Type B pancreatic cell (in vitro differentiated cells): ENCODE measurements at places on chromosomes 1 and 21.

- H3K27me3 ChIP-seq: no peaks in the 10 kb centered on the region
- peaks cover 10% of the 10 kb centered on the region for H3K36me3 ChIP-seq
- H3K4me1 ChIP-seq: no peaks in the 10 kb centered on the region
- no peak overlapping the region for H3K4me3 ChIP-seq
- no peak overlapping the region for H3K27ac ChIP-seq
These were observed 11.5 kb downstream of the CD58 start for GRCh38 chr1:116559304-116559761.

DNA sequence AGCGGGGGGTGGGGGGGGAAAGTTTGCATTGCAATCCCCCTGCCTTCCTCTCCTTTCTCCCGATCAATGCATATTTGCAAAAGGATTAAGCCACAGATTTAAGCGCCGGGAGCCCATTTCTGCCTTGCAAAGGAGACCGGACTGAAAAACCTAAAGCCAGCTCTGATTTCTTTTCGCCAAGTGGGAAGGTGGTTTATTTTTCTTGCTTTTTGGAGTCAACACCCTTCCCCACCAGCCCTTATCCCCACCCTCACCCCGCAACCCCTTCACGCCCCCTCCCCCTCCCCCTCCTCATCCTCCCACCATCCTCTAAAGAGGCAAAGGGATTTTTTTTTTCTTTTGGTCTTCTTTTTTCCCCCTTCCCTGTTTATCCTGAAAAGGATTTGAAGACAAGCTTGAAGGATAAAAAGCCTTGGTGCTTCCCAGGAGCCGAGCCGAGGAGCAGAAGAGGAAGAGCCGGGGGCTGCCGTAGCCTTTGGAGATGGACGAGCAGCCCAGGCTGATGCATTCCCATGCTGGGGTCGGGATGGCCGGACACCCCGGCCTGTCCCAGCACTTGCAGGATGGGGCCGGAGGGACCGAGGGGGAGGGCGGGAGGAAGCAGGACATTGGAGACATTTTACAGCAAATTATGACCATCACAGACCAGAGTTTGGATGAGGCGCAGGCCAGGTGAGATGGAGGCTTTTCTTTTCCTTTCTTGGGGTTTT lies 513 bp downstream of the PBX1 start:
- peak overlapping the region; percentile 89 for H3K27ac ChIP-seq
- peaks cover 21% of the 10 kb centered on the region for H3K4me1 ChIP-seq
- H3K36me3 ChIP-seq: peaks cover 22% of the 10 kb centered on the region
- DNase-seq: no peak
- H3K4me3 ChIP-seq: peak overlapping the region; percentile 95

- H3K4me1 ChIP-seq: peaks cover 10% of the 10 kb centered on the region
- no peaks in the 10 kb centered on the region for H3K27me3 ChIP-seq
- H3K4me3 ChIP-seq: peak overlapping the region; percentile 94
- no peak overlapping the region for H3K27ac ChIP-seq
- DNase-seq: no peak
- peaks cover 5% of the 10 kb centered on the region for H3K36me3 ChIP-seq
These were observed 471 bp upstream of the ADPRS start for GRCh38 chr1:36088265-36088576.

- H3K36me3 ChIP-seq: peaks cover 3% of the 10 kb centered on the region
- H3K4me3 ChIP-seq: peak overlapping the region; percentile 67
- no peak for DNase-seq
- H3K27me3 ChIP-seq: no peaks in the 10 kb centered on the region
- peaks cover 57% of the 10 kb centered on the region for H3K4me1 ChIP-seq
These were observed 12.9 kb downstream of the CSRP1 start for GRCh38 chr1:201493757-201494617.

DNA sequence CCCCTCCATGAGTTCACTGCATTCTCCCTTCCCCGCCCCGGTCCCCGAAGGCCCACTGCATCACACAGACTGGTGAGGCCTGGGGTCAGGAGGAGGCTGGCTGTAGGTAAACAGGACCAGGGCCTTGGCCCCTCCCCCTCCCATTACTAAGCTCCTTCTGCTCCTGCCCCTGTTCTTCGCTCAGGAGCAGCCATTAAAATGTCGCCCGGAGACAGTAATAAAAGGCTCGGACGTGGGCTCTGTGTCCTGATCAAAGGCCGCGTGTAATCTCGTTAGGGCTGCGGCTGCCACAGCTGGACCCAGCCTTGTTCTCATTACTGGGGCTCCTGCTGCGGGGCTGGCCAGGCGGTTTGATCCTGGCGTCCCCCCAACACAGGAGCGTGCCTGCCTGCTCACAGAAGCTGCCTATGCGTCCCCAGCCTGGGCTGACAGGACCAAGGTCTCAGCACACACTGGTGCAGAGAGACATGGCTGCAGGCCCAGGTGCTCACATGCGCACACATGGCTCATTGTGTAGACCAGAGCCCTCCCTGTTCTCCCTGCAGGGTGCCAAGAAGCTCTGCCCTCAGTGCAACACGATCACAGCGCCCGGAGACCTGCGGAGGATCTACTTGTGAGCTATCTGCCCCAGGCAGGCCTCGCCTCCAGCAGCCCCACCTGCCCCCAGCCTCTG lies 24.0 kb downstream of the TMEM53 start:
- H3K36me3 ChIP-seq: peaks cover 23% of the 10 kb centered on the region
- H3K27ac ChIP-seq: no peak overlapping the region
- peak; percentile 68 for DNase-seq
- H3K27me3 ChIP-seq: no peaks in the 10 kb centered on the region
- H3K4me1 ChIP-seq: peaks cover 19% of the 10 kb centered on the region

- H3K36me3 ChIP-seq: peaks cover 32% of the 10 kb centered on the region
- H3K27ac ChIP-seq: peak overlapping the region; percentile 61
- H3K27me3 ChIP-seq: no peaks in the 10 kb centered on the region
- no peak for DNase-seq
- H3K4me1 ChIP-seq: peaks cover 23% of the 10 kb centered on the region
These were observed 24.6 kb downstream of the TRIM45 start for GRCh38 chr1:117096951-117097408.

GRCh38 chr1:230270185-230270558 lies 156.0 kb downstream of the PGBD5 start:
- no peaks in the 10 kb centered on the region for H3K36me3 ChIP-seq
- H3K4me3 ChIP-seq: no peak overlapping the region
- H3K27ac ChIP-seq: no peak overlapping the region

GRCh38 chr1:63772876-63773275 lies 941 bp upstream of the ROR1 start:
- H3K4me3 ChIP-seq: peak overlapping the region; percentile 95
- no peaks in the 10 kb centered on the region for H3K36me3 ChIP-seq
- H3K27me3 ChIP-seq: peaks cover 32% of the 10 kb centered on the region
- DNase-seq: no peak
- H3K4me1 ChIP-seq: peaks cover 52% of the 10 kb centered on the region

- peaks cover 2% of the 10 kb centered on the region for H3K36me3 ChIP-seq
- peaks cover 18% of the 10 kb centered on the region for H3K4me1 ChIP-seq
These were observed 546 bp upstream of the ZNF697 start for GRCh38 chr1:119648620-119649004.

GRCh38 chr1:61435226-61435625 lies 289.7 kb downstream of the TM2D1 start:
- H3K36me3 ChIP-seq: peaks cover 21% of the 10 kb centered on the region
- H3K27ac ChIP-seq: no peak overlapping the region
- no peaks in the 10 kb centered on the region for H3K27me3 ChIP-seq
- H3K4me3 ChIP-seq: no peak overlapping the region
- DNase-seq: no peak

DNA sequence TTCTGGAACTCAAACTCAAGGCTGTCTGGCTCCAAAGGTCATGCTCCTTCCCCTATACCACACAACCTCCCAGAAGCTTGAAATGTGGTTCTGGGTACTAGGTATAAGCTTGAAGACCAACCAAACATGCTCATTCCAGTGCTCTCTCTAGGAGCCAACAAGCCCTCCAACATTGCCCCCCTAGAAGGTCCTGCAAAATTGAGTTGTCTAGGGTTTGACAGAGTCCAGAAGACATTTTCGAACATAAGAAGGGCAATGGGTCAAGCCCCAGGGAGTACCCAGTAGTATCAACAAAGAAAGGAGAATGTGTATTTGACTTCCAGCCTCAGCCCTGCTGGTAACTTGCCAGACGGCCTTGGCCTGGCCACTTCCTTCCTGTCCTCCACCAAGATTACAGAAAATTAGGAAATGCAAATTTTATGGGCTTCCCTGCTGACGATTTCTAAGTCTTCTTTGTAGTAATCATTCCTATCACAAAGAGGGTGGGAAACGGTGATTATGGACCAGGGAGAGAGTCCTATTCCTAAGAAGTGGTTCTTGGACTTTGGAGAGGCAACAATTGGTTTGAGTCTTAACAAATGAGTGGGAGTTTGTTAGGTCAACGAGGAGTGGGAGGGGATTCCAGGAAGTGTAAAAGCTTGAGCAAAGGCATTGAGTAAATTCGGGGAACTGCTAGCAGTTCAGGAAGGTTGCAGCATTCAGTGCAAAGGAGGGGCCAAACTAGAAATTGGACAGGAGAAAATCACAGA lies 18.7 kb upstream of the SLAMF1 start:
- H3K4me1 ChIP-seq: no peaks in the 10 kb centered on the region
- no peaks in the 10 kb centered on the region for H3K36me3 ChIP-seq
- H3K27me3 ChIP-seq: peaks cover under 1% of the 10 kb centered on the region
- no peak overlapping the region for H3K4me3 ChIP-seq

DNA sequence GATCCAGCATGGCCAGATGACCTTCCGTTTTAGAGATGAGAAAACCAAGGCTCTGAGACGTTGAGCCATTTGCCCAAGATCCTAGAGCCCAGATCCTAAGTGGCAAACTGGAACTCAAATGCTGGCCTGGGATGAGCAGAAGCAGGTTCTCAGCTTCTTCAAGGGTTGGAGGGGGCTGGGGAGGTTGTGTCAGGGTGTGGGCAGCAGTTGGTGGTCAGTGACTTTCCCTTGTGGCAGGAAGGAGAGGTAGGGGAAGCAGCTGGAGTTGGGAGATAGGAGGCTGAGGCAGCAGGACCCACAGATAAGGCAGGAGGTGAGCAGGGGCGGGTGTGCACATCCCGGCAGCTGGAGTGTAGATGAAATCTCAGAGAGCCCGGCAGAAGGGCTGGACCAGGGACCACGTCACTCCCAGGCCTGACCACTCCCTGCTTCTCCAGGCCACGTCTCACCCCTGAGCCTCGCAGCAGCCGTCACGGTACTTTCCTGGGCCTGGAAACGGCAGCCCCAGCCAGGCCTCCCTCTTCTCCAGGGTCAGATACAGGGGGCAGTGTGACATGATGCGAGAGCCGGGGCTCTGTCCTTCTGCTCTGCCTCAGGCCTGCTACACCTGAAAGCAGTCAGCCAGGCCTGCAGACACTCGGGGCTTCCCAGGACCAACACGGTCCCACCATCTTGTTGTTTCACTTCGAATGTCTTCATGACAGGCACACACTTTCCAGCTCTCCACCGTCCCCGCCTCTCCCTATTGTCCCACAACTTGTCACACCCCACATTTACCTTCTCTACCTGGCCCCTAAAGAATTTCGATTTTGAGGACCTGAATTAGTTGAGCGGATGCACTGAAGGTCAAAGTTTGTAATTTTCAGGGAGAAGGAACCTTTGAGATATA lies 11.5 kb upstream of the LAPTM5 start:
- no peaks in the 10 kb centered on the region for H3K4me1 ChIP-seq
- no peak overlapping the region for H3K27ac ChIP-seq
- no peak overlapping the region for H3K4me3 ChIP-seq
- no peak for DNase-seq

- no peak for DNase-seq
- no peak overlapping the region for H3K27ac ChIP-seq
- H3K4me1 ChIP-seq: peaks cover 16% of the 10 kb centered on the region
- no peak overlapping the region for H3K4me3 ChIP-seq
- no peaks in the 10 kb centered on the region for H3K27me3 ChIP-seq
- H3K36me3 ChIP-seq: peaks cover 34% of the 10 kb centered on the region
These were observed 31.2 kb downstream of the PIK3C2B start for GRCh38 chr1:204463125-204464060.

DNA sequence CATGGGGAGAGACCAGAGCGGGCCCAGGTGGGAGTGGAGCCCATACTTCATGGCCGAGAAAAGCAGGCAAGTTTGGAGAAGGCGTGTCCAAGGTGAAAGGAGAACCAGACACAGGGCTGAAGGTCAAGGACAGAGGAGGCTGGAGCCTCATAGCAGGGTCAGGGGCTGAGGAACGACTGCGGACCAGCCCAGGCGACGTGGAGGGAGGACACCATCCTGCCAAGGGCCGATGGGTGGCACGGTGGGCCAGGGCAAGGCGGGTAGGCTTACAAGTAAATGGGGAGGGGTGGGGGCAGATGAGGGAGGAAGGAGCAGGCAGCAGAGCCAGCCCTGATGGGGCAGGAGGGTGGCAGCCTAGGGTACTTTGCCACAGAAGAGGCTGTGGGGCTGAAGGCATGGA lies 18.2 kb upstream of the GPR153 start:
- H3K4me1 ChIP-seq: peaks cover 20% of the 10 kb centered on the region
- DNase-seq: no peak
- no peaks in the 10 kb centered on the region for H3K27me3 ChIP-seq
- no peak overlapping the region for H3K4me3 ChIP-seq
- no peak overlapping the region for H3K27ac ChIP-seq

- H3K4me1 ChIP-seq: peaks cover 37% of the 10 kb centered on the region
- peak; percentile 69 for DNase-seq
- H3K27ac ChIP-seq: no peak overlapping the region
- no peaks in the 10 kb centered on the region for H3K36me3 ChIP-seq
- no peak overlapping the region for H3K4me3 ChIP-seq
These were observed 241.8 kb downstream of the TRABD2B start for GRCh38 chr1:47755101-47755990.

DNA sequence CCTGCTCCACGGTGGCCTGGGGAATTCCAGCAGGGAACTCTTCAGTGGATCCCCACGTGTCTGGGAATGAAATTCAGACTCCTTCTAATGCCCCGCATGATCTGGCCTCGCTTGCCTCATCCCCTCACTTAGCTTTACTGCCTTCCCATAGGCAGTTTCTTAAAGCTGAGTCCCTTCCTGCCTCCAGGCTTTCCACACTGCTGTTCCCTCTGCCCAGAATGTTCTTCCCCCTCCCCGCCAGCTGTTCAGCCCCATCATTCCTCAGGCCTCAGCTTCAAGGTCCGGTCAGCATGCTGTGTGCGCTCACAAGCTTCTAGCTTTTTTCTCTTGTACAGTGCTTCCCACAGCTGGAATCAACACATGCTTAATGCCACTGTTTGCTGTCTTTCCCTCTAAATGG lies 54.9 kb upstream of the WASF2 start:
- peaks cover 31% of the 10 kb centered on the region for H3K4me1 ChIP-seq
- no peak overlapping the region for H3K4me3 ChIP-seq
- no peak for DNase-seq
- H3K36me3 ChIP-seq: peaks cover 10% of the 10 kb centered on the region
- peak overlapping the region; percentile 84 for H3K27ac ChIP-seq

DNA sequence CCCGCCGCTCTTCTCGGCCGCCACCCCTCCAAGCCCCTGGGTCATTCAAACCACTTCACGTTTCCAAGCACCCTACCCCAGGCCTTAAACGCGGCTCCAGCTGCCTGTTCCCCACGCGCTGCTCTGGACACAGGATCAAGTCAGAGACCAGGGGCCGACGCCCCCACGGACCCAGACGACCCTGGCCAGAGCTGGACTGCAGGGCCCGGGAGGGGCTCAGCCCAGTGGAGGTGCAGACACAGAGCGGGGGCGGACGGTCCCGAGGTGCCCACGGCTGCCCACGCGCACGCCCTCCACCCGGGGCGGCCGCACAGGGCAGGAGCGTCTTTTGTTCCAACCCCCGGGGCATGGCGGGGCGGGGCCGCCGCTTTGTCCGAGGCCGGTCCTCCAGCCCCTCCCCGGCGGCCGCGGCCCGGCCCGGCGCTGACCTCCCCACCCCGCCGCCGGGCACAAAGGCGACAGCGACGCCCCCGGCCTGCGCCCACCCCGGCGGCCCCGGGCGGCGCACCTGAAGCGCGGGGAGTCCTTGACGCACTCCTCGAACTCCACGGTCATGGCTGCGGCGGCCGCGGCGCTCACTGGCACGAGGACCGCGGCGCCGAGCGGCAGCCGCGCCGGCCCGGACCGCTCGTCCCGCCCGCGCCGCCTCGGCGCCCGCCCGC lies 338 bp downstream of the ACAP3 start:
- no peak for DNase-seq
- peak overlapping the region; percentile 93 for H3K27ac ChIP-seq
- peaks cover 15% of the 10 kb centered on the region for H3K4me1 ChIP-seq
- peak overlapping the region; percentile 91 for H3K4me3 ChIP-seq
- H3K36me3 ChIP-seq: no peaks in the 10 kb centered on the region
